Fibroblast of the aortic adventitia (primary cell): ENCODE measurements at places on chromosomes 4 and X. TPM values are rescaled to one million over a fixed set of nuclear protein-coding genes. Genes with fewer than 3 reads are reported as not detected.
A peak's percentile ranks its signal among the peaks of the same experiment; 100 is the strongest.

CYTL1 gene
- 12.5 TPM in 1 of 2 replicates, not detected in the other for total RNA-seq

SRPX gene
- total RNA-seq: 142 and 242 TPM in 2 replicates

DNA sequence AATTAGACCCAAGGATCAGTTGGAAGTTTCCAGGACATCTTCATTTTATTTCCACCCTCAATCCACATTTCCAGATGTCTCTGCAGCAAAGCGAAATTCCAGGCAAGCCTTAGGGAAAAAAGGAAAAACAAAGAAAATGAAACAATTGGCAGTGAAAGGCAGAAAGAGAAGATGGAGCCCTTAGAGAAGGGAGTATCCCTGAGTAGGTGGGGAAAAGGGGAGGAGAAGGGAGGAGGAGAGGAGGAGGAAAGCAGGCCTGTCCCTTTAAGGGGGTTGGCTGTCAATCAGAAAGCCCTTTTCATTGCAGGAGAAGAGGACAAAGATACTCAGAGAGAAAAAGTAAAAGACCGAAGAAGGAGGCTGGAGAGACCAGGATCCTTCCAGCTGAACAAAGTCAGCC lies at the start of gene PLP1:
Gene PLP1 (plus strand): TSS at position 295 of the 400 bp plus-strand sequence. CDS start 156 bp downstream, outside the sequence.
- no peak for DNase-seq

ADH6 gene
- total RNA-seq: 0.36 TPM in 1 of 2 replicates, not detected in the other

GPRASP1 gene
- 2.5 and 11.5 TPM in 2 replicates for total RNA-seq

HAUS7 gene
- total RNA-seq: 16.4 and 16.5 TPM in 2 replicates

DNA sequence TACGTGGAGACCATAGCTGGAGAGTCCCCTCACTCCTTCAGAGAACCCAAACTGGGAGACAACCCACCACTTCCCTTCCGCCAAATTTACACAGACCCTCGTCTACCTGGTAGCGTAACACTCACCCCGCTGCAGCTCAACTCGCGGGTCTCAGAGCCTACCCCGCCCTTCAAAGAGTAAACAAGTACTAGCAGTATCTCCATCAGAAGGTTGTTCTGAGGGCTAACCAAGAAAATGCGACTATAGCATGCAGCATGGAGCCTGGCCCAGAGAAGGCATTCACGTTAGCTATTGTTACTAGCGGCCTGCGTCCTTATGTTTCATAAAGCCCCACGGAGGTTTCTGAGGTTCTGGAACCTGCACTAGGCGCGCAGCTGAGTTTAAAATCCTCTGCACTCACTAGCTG lies 531 bp upstream of the MANBA start:
- DNase-seq: peak; percentile 38

GRCh38 chr4:151152028-151152427 lies 52.6 kb downstream of the RPS3A start:
- peak; percentile 82 for DNase-seq

LIMCH1 gene
- 0.82 and 8.7 TPM in 2 replicates for total RNA-seq

- DNase-seq: no peak
Observed at GRCh38 chrX:19776753-19777152, 110.6 kb downstream of the SH3KBP1 start.

GRCh38 chr4:74638689-74639088 lies 155.6 kb downstream of the BTC start:
- peak; percentile 37 for DNase-seq

- DNase-seq: no peak
Observed at GRCh38 chrX:140710710-140711109, 1.2 kb downstream of the LINC00632 start.

DNA sequence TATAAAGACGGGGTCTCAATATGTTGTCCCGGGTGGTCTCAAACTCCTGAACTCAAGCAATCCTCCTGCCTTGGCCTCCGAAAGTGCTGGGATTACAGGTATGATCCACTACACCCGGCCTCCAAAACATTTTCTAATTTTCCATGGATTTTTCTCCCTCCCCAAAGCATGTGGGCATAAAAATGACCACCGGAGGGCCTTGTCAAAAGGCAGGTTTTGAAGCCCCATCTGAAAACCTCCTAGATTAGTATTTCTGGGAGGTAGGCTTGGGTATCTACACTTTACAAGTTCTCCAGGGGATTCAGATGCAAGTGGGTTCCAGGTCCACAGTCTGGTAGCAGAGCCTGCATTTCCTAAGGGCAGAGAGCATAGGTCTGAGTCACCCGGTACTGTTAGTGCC lies 1.4 kb upstream of the GPR173 start:
- peak; percentile 39 for DNase-seq

TRIM75 gene
- total RNA-seq: not detected in 2 replicates

DNA sequence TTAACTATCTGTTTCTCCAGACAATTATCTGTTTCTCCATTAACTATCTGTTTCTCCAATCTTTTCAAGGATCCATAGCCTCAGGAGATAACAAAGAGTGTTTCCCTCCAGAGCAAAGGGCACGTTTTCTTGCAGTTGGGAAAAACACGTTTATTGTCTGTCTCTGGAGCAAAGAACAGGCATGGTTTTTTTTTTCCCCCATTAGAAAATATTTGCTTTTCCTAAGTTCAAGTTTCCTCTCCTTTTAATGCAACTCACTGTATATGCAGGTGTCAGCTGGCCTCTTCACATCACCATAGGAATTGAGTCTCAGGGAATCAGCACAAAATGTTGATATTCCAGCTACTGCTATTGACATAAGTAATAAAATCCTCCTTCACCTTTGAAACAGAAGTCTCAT lies 984.4 kb downstream of the RAB28 start:
- no peak for DNase-seq
